ENCODE measurements at places on chromosomes 13 and 19.

DNA sequence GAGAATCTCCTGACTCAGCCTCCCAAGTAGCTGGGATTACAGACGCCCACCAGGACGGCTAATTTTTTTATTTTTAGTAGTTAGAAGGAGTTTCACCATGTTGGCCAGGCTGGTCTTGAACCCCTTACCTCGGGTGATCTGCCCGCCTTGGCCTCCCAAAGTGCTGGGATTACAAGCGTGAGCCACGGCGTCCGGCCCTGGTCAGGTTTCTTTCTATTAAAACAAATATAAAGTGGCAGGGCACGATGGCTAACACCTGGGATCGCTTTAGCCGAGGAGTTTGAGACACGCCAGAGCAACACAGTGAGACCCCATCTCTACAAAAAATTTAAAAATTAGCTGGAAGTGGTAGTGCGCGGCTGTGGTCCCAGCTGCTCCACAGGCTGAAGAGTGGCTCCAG lies 1.5 kb upstream of the MED25 start:
- DNase-seq: no peak

GRCh38 chr19:49916839-49917733 lies 11.9 kb upstream of the ATF5 start:
- no peak for DNase-seq

DNA sequence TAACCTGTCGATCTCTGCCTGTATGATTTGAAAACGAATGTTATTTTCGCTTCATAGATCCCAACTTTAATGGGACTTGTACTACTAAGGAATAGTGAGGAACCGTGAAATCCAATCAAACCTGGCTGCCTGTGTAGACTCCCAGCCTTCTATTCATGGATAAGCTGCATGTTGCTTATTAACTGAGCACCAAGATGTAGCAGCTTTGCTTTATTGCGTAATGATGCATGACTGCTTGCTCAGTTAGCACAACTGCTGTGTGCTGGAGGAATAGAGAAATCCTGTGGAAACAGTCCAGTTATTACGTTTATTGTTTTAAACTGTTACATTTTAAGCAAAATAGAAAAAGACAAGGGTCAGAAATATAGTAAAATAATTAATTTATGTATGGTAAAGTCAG lies 108.2 kb downstream of the SHISA2 start:
- DNase-seq: no peak

GRCh38 chr13:91270031-91270430 lies 77.5 kb upstream of the MIR17HG start:
- DNase-seq: no peak

DNA sequence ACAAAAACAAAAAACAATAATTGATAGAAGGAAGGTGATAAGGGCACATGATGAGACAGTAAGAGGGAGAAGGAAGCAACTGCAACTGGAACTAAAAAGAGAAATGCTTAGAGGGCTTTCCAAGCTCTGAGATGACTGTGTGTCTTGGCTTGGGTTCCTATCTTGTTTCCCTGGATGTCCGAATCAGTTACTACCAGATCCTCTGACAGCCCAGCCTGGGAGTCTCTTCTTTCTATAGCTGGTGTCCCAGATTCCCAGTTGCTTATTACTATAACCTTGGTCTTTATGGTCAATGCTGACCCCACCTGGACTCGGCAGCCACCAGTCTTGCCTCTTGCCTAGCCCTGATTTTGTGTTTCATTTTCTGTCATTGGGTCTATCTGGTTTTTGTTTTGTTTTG lies 116.4 kb downstream of the RFC3 start:
- DNase-seq: no peak

GRCh38 chr13:110392510-110393240 lies 85.6 kb downstream of the COL4A2 start:
- no peak for DNase-seq

DNA sequence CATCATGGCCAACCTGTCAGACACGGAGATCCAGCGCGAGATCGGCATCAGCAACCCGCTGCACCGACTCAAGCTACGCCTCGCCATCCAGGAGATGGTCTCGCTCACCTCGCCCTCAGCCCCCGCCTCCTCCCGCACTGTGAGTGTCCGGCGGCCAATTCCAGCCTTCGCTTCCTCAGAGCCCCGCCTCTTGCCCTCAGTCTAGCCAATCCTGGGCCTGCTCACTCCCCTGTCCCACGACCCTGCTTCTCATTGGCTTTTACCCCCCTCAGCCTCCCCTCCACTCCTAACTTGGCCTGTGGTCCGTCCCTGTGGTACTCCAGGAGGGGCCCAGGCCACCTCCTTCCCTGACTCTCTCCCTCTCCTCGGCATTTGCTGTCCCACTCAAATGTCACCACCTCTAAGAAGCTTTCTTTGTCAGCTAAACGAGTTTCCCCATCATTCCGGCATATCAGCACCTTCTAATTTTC lies 12.3 kb downstream of the HRC start:
- DNase-seq: peak; percentile 82

GRCh38 chr13:73162912-73163911 lies 104.4 kb downstream of the KLF5 start:
- DNase-seq: no peak

- peak; percentile 72 for DNase-seq
Measured at GRCh38 chr19:55447421-55448174, 4.5 kb upstream of the SHISA7 start.

- no peak for DNase-seq
Measured at GRCh38 chr19:3826163-3826562, 40.0 kb upstream of the MATK start.

- no peak for DNase-seq
Measured at GRCh38 chr19:46824890-46825730, 25.5 kb downstream of the AP2S1 start.

- no peak for DNase-seq
Measured at GRCh38 chr19:9970481-9970880, 34.2 kb upstream of the OLFM2 start.

- no peak for DNase-seq
Measured at GRCh38 chr19:32067685-32068084, 277.7 kb upstream of the ZNF507 start.

DNA sequence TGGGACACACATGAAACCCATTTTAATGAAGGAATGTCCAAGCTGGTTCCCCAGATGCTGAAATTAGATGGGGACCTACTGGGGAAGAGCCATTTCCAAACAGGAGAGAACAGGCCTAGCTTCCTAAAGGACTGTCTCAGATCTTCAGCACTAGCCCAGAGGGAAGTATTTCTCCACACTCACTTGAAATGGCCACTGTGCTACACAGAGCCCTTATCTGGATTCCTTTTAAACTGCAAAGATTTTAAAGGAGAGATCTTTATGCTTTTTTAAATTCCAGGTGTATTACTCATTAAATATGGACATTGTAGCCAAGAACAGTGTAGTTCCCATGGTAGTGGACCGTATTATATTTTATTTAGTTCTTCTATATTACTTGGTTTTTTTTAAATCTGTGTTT lies 255.3 kb downstream of the SHISA2 start:
- DNase-seq: no peak

DNA sequence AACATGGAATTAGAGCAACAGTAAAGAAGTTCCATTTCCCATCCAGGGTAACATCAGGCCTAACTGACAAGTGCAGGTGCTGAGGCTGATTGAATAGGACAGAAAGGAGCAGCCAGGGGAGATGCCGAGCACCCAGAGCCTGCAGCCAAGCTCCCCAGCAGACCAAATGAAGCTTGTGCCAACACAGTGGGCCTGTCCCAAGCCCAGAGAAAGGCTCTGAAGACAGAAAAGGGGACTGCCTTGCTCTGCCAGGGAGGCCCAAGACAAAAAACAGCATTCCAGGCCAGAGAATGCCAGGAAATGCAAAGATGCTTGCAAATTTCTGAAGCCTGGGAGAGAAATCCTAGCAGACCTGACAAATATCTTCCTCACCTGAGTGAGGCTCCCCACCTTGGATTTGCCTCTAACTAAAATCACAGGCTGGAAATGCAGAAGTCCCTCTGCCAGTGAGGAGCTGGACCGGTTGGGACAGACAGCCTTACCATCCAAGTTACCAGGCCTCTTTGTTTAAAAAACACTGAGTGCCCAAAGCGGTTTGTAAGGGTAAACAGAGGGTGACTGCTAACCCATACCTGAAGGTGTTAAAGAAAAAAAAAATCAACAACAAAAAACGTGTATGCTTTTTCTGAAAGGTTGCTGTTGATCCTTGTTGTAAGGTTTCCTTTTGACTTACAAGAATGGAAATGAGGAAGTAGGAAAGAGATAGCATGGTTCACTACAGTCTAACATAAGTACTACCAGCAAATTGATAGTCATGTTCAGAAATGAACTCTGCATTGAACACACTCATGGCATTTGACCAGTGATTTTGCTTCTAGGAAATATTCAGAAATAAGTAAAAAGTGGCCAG lies 11.8 kb upstream of the HMGB1 start:
- no peak for DNase-seq

DNA sequence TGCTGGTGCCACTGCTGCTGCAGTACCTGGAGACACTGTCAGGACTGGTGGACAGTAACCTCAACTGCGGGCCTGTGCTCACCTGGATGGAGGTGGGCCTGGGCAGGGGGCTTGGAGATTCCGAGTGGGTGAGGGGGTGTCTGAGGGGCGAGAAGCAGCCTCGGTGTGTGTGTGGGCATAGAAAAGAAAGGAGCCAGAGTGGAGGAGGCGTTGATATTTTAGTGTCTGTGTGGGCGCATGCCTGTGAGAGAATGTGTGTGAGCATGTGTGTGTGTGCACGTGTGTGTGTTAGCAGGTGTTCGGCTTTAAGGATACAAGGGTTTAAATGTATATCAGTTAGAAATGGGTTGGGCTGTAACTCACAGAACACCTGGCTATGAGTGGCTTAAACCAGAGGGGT lies 3.7 kb downstream of the ARHGAP33 start:
- DNase-seq: no peak

DNA sequence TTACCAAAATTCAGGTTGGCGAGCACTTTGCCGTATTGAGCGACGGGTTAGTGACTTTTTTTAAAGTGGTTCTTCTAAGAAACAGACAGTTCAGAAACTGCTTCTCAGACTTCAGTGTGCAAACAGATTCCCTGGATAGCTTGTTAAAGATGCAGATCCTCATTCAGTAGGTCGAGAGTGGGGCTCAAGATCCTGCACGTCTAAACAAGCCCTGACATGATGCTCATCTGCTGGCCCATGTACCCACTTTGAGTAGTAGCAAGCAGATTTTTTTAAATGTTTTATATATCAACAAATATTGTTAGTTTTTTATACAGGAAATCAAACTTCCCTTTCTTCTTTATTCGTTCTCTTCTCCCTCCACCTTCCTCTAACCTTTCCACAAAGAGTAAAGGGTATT lies 7.3 kb downstream of the METTL21C start:
- DNase-seq: no peak

- no peak for DNase-seq
Measured at GRCh38 chr13:65535370-65535769, 1694.8 kb downstream of the PCDH9 start.

- DNase-seq: no peak
Measured at GRCh38 chr13:40563350-40564125, 102.9 kb downstream of the FOXO1 start.

- no peak for DNase-seq
Measured at GRCh38 chr19:41997121-41997850, 3.3 kb upstream of the ATP1A3 start.

DNA sequence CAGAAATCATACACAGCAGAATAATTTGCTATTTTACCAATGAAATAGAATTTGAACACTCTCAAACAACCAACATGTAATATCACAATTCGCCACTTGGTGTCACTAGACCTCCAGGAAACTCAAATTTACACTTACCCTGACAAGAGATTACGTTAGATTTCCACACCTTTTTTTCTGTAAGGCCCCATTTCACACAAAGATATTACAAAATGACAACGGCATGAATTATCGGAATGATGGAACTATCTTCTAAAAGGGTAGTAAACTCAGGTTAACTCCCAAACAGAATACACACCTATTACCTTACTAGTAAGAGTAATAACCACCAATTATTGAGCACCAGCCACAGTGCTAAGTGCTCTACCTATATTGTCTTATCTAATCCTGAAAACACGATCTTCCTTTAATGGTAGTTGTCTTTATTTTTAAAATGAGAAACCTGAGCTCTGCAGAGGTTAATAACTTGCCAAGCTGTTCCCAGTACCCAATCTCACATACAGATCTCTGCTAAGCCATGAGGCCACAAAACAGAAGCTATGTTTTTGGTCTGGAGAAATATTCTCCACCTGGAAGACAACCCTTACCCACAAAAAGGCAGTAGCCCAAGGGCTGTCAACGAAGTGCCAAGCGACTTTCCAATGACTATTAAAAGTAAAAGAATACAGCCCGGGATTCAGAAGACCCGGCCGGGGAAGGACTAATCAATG lies 152.4 kb downstream of the DCLK1 start:
- peak; percentile 5 for DNase-seq

- no peak for DNase-seq
Measured at GRCh38 chr13:73336773-73337172, 278.0 kb downstream of the KLF5 start.

- DNase-seq: no peak
Measured at GRCh38 chr19:16019691-16020448, 56.4 kb upstream of the TPM4 start.
